ENCODE measurements at places on chromosomes 16 and 17.

DNA sequence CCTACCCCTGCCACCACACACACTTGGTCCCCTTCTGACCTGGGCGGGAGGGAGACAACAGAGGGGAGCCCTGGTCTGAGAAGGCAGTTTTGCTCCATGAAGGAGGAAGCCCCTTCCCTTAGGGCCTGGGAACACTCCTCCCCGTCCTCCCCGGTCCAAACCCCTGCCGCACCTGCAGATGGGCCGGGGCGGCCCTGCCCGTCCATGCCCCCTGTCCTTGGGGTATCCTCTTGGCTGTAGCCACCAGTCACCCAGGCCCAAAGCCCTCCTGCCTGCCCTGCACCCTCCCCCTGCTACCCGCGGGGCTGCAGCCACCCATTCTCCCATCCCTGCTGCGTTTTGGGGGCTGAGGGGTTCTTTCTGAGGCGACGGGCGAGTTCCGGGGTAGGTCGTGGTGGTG is 33.9 kb downstream of the GSE1 start:
- no peak for DNase-seq

GRCh38 chr16:78490431-78490830 is 391.0 kb downstream of the WWOX start:
- no peak for DNase-seq

DNA sequence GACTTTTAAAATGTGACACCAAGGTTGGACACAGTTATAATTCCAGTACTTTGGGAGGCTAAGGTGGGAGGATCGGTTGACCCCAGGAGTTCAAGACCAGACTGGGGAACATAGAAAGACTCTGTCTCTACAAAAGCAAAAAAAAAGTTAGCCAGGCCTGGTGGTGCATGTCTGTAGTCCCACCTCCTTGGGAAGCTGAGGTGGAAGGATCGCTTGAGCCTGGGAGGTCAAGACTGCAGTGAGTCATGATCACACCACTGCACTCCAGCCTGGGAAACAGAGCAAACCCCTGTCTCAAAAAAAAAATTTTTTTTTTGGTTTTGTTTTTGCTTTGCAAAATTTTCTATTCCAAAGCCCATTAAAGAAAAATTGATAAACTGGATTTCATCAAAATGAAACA is 281.4 kb downstream of the BCAS3 start:
- DNase-seq: no peak

GRCh38 chr17:73271072-73271471 is 9.4 kb upstream of the CPSF4L start:
- DNase-seq: no peak

DNA sequence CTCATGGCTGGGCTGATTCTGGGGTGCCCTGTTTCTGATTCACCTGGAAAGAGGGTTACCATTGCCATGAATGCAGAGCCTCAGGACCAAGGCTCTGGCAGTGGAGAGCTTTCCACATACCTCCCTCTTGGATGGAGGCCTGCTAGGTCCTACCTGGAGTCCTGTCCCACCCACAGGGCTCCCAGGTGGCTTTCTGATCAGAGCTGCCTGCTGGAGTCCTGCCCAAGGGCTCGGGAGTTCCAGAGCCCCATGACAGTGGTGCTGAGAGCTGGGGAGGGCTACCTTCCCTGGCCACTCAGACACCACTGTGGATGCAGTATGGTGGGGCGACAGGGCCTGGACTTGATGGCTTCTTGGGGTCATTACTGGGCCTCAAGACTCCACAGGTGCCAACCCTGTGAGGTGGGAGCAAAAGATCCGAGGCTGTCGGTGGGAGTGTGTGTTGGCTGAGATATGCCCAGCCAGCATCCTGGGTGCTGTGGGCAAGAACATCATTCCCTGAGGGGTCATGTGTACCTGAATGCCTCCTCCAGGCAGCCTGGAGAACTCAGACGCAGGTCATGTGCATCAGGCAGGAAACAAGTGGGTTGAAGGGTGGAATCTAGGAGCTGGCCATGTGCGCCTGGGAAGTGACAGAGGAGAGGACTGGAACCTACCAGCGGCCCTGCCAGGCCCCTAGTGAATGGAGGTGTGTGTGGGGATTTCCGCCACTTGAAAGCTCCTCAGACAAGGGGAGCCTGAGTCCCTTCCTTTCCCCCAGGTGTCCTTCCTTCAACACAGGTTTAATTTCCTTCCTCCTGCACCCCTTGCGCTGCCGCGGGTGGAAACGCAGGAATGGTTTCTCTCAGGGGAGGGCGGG is 2.3 kb upstream of the WNT3 start:
- DNase-seq: no peak

DNA sequence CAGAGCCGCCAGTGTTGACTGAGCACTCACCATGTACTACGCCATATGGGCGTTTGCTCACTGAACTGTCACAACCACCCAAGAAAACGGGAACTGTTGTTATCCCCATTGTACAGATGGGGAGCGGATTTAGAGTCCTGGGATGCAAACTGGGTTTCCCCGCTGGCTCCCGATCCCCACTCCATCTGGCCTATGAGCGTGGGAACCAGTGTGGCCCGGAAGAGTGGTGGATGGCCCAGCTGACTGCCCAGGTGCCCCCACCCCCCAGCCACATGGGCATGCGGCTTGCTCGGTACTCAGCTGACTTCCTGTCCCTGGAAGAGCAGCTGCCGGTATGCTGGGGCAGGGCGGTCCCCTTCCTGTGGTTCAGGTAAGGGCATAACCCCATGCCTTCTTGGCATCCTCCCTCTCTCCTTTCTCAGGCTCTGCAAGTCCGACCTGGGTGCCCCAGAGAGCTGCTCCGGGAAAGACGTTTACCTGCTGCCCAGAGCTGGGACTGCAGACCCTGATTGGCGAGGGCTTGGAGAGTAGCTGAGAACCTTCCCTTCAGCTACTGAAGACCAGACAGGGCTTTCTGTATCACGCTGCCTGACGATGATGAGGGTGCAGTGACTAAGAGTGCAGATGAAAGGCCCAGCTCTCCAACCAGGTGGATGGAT is 16.2 kb downstream of the SOCS3 start:
- DNase-seq: peak; percentile 58

GRCh38 chr16:59192551-59193199 is 458.6 kb upstream of the GOT2 start:
- DNase-seq: no peak

DNA sequence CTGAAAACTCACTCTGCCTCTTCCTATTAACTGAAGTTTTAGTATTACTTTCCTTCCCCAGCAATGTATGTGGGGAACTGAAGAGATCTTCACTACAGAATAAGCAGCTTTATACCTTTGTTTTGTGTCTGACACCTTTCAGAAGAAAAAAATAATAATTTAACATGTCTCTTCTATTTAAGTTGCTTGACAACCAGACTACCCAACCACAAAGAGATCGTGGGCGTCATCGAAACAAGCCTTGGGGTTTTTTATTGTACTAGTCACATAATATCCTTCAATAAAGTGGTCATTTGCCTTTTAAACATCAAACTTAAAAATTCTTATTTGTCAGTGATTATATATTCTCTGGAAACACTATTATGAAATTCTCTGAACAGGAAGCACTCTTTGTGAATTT is 123.7 kb downstream of the CHD9NB start:
- no peak for DNase-seq

DNA sequence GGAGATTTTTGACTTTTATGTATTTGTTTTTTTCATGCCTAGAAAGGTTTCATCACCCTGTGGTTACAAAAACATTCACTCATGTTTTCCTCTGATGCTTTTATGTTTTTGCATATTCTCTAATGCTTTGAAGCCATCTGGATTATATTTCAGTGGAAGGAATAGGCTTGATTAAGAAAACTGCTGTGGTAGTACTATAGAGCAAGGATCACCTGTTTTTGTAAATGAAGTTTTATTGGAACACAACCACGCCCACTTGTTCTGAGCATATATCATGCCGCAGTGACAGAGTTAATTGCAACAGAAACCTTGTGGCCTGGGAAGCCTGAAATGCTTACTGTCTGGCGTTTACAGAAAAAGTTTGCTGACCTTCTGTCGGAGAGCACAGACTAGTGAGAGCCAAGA is 11.5 kb downstream of the COX10 start:
- no peak for DNase-seq

GRCh38 chr16:57044931-57045693 is 47.3 kb upstream of the CPNE2 start:
- DNase-seq: no peak

GRCh38 chr17:81631482-81631881 is 5.4 kb downstream of the NPLOC4 start:
- no peak for DNase-seq

DNA sequence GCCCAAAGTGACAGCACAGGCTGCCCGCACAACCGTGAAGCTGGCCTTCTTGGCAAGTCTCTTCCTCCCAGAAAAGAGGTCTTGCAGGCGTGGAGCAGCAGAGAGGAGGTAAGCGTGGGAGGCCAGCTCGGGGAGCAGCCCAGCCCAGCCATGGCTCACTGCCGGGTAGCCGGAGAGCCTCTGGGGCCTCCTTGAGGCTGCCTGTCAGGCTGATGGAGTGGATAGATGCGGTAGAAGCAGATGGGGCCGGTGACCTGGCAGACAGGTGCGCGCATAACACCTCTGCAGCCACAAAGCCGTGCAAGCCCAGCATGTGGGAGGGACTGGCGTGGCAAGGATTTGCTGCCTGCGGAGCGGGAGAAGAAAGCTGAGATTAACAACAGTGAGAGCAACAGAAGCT is 17.1 kb upstream of the DOK4 start:
- DNase-seq: no peak

GRCh38 chr16:79918916-79919315 is 318.4 kb upstream of the MAF start:
- no peak for DNase-seq

GRCh38 chr17:17840751-17841591 is 4.2 kb upstream of the SREBF1 start:
- DNase-seq: no peak

GRCh38 chr17:71304498-71305158 is 816.2 kb upstream of the SOX9 start:
- DNase-seq: no peak

- DNase-seq: no peak
Observed at GRCh38 chr16:9602189-9602588, 510.7 kb downstream of the HAPSTR1 start.

- no peak for DNase-seq
Observed at GRCh38 chr17:3929181-3929580, 12.9 kb upstream of the P2RX1 start.

DNA sequence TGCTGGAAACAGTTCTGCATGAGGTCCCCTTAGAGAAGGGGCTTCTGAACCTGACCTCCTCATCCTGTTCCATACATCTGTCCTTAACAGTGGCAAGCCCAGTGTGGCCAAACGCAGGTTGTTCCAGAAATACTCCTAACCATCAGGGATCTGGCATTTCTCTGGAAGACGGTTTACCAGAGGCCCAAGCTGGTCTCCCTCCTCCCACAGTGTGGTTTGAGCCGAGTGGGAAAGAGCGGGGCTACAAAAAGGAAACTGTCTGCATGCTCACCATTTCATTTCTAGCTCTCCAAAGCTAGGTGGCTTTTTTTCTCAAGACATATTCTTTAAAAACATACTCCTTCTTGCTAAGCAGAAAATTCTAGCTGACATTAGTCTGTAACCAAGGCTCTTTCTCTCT is 6.0 kb downstream of the MXRA7 start:
- no peak for DNase-seq

DNA sequence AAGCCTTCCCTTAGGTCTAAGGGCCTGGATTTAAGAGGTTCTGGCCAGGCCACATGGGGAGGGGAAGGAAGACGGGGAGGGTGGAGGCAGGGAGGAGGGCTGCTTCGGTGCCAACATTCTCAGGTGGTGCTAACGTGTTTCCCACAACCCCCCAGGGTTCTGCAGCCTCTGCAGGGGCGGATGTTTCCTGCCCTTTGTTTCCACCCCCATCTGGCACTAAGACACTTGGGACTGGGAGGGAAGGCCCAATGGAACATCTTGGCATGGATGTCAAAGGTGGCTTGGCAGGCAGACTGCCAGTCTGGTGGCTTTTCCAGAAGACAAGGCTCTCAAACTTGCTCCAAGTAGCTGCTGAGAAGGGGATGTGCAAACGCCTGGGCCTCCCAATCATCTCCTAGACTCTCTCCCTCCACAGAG is 12.7 kb downstream of the HIC1 start:
- no peak for DNase-seq

DNA sequence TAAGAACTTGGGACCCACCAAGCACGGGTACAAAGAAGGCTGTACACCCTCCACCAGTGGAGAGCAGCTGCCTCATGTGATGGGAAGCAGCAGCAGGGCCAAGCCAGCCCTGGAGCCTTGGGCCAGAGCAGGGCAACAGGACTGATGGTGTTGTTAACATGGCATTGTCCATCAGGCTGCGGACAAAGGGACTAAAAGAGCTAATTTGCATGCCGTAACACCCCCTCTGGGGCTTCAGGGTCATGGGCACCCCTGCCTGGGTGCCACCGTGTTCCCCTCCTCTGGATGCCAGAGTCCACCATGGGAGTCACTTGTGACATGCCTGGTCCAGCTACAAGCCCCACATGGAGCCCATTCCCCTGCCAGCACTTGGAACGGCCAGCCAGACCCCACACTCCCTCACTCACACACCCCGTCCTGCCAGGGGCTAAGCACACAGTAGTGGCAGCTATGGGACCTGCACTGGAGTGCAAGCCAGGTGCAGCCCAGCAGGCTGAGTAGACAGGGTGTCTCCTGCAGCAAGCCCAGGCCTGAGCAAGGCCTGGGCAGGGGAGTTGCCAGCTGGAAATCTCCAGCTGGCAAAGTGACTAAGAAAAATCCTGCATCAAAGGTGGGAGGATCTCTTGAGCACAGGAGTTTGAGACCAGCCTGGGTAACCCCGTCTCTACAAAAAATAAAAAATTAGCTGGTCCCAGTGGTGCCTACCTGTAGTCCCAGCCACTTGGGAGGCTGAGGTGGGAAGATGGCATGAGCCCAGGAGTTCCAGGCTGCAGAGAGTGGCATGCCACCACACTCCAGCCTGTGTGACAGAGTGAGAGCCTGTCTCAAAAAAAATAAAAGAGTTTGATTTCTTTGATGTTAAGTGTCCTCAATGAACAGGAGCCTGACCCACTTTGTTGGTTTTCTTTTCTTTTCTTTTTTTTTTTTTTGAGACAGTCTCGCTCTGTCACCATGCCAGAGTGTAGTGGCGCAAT is 33.7 kb downstream of the NOL11 start:
- no peak for DNase-seq

DNA sequence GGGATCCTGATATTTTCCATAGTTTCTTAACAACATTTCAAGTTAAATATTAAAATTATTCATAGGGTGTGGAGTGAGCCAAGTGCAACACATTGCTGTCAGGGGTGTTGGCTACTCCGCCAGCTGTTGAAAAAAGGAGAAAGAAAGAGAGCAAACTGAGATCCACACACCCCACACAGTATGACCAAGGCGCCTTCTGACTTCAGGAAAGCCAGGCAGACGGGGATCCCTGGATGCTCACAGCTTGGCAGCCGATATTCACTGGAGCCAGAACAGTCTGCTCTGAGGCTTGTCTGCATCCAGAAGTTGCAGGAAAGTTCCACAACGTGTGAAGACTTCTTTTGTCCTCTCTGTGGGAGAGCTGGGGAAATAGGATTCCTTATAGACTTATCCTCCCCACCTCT is 9.3 kb downstream of the CHD9NB start:
- no peak for DNase-seq

DNA sequence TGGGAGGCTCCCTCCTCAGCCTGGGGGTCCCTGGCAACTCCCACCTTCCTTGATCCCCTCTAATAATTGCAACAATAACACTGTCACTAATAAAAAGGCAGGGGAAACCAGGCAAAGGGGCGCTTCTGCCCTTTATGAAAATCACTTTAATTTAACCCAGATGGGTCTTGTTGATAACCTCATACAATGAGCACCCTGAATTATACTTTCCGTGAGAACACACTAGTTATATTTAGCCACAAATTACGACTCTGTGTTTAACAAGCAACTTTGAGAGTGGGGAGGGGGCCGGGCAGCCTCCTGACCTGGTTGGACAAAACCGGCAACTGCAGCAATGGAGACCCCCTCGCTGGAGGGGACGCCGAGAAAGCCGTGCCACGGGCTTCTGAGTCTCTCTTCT is 5.7 kb upstream of the BAHCC1 start:
- no peak for DNase-seq

Measured in activated T-helper 1 cell treated with anti-CD3 and anti-CD28 coated beads, Interleukin-2, amount 50 U/mL, for 16 hours (primary cell).